SHP77 (cell line): ENCODE measurements at places on chromosomes 2 and 18.

GRCh38 chr2:226446406-226447001, 353.1 kb downstream of the IRS1 start:
- DNase-seq: no peak

- DNase-seq: no peak
Observed at GRCh38 chr2:221335219-221335752, 236.8 kb downstream of the EPHA4 start.

DNA sequence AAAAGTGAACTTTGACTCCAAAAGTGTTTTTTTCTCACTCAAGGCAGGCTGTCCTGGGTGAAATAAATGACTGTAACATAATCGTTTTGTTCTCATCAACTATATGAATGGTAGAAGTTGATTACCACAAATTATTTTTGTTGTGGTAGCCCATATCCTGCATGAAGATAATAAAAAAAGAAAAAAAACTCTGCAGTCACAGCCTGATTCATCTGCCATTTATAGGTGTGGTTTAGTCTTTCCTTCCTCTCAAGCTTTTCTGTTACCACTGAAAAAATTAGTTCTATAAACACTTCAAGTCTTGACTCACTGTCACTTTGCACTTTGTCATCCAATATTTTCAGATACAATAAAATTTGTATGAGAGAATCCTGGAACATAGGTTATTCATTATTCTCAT, 522.0 kb downstream of the PLCL1 start:
- DNase-seq: no peak

DNA sequence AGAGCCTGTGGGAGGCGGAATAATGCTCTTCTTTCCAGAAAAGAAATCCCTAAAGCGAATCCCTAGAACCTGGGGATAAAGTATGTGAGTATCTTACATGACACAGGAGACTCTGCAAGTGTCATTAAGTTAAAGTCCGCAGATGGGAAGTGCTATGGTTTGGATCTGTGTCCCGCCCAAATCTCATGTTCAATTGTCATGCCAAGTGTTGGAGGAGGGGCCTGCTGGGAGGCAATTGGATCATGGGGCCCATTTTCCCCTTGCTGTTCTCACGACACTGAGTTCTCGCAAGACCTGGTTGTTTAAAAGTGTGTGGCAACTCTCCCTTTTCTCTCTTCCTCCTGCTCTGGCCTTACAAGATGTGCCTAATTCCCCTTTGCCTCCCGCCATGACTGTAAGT, 207.8 kb downstream of the MYT1L start:
- no peak for DNase-seq

DNA sequence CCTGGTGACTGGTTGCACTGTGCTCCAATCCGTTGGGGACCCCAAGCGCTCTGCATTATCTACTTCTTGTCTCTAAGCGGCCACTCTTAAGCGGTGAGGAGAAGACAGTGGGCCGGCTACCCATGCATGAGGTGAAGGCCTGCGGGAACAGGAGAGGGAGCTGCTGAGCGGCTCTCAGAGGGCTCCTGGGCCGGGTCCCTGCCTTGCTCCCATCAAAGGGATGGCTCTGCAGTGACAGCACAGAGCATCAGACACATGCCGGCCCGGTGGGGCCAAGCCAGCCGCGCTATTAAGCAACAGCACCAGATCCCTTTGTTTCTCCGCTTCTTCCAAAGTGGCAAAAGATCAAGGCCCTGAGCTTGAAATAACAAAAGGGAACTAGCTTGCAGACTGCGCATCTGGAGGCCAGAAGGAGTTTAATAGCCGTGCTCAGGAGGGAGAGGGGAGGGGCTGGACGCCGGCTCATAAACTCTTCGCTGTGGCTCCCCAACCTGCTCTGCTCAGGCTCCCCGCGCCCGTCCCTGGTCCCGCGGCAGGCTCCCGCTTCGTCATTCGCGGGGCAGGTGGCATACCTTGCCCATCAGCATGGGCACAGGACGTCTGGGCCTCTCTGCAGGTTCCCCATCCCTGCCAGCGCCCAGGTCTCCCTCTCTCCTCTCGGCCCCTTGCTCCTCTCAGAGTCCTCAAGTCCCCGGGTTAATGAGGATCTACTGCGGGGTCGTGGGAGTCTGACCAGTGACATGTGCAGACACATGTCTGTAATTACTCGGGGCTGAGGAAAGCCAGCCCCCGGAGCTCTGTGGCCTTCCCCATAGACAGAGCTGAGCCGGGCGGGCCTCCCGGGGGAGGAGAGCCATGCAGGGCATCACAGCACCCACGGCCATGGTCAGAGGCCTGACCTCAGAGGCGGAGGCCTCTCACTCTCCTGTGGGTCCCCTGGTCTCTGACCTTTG, 96.7 kb downstream of the ASB1 start:
- no peak for DNase-seq
